ENCODE measurements at places on chromosomes 5 and 9.

DNA sequence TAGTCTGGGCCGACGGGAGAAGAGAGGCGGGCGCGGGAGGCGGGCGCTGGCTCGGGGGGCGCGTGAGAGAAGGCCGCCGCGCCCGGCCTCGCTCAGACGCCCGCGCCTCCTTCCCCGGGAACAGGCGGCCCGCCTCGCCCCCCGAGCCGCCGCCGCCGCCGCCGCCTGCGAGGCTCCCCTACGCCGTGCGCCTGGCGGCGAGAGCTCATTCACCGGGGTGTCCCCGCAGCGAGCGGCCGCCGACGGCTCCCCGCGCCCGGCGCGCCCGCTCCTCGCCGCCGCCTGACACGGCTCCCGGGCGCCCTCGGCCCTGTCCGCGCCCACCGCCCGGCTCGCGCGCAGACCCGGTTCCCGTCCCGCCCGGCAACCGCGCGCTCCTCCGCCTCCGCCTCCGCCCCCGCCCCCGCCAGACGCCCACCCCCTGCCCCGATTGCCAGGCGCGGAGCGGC, at the start of gene GNAQ:
Gene GNAQ, minus strand, starts transcription at position 368 of the 449 bp plus-strand sequence. CDS start 576 bp downstream, outside the sequence.
- DNase-seq, result no peak

DNA sequence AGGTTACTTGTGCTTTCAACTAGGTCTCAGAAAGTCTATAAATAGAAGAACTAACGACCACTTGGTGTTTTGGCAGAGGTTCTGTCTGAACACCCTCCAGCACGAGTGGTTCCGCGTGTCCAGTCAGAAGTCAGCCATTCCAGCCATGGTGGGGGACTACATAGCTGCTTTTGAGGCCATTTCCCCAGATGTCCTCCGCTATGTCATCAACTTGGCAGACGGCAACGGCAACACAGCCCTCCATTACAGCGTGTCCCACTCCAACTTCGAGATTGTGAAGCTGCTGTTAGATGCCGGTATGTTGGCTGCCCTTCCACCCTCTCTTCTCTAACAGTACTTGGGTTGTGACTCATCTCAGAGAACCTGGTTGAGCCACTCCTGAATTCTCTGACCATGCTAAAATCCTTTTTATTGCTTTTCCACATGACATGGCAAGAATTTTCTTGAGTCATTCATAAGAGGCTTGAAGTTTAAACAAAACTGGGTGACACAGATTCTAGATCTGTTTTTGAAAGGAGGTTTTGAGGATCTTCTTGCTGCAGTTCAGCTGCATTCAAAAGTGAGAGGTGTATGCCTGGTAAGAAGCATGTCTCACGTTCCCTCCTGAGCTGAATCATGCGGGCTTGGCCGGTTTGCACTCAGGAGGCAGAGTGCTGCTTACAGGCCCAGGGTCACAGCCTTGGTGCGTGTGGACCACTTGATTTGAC, 103.1 kb upstream of the DMRT1 start:
- DNase-seq, result no peak

GRCh38 chr9:107360098-107360497, 77.0 kb downstream of the RAD23B start:
- DNase-seq, result no peak

DNA sequence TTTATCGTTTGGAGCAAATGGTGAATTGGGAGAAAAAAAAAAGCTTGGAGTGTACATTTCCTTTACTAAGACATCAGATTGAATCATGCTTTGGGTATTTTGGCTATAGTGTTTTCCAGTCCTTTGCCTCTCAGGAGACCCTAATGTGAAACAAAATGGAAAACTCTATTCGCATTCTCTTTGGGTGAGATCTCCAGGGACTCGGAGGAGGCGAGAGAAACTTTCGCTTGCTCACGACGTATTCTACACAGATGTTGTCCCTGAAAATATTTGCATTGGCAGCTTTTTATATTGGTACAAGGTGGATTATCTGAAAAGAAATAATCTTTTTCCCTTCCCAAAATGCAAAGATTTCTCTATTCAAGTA, 1240.1 kb upstream of the WWC1 start:
- no peak for DNase-seq

DNA sequence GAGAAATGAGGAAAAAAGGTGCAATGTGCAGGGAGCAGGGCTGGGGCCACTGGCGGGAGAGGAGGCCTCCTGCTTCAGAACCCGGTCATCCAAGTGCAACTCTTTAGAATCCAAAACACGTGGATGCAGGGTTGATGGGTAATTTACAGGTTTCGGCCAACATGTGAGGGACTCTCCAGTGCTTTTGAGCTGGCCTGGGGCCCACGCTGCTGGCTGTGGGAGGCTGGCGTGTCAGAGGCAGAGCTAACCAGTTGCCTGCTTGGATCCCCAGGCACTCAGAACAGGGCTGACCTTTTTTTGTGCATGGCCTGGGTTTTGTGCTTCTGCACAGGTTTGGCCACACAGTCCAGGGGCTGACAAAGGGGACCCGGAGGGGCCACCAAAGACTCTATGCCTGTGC, 61.6 kb downstream of the GADD45G start:
- no peak for DNase-seq

- no peak for DNase-seq
Observed at GRCh38 chr9:135046739-135047350, 40.6 kb upstream of the OLFM1 start.

DNA sequence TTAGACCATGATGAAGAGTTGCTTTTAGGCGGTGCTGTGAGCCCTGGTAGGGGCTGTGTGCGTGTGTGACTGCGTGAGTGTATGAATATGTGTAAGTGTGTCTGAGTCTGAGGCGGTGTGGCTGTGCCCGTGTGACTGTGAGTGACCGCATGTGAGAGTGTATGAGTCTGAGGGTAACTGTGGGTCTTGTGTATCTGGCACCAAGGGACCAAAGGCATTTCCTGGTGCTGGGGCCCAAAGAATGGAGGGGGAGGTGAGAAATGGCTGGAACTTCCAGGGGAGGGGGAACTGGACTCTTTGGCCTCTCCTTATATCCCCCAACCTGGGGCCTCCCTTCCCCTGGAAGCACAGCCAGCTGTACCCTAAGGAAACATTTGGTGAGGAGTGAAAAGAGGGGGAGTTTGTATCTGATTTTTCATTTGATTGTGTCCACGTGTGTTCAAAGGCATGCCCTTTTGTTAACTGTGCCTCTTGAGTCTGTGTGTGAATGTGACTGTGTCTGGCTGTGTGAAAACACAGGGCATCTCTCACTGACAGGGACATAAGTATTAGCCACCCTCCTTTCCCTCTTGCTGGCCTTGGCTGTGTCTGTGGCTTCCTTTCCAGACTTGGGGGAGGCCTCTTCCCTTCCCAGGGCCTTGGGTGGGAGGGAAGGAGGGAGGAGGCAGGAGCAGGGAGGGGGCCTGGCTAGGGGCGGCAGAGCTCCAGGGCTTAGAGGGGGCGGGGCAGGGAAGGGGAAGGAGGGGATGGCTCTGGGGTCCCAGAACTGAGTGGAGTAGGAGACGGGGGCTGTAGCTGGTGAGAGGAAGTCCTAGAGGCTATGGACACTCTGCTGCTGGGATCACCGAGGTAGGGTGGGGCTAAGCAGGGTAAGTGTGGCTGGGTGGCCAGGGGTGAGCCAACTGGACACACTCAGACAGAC, 1.4 kb downstream of the IL11RA start:
- no peak for DNase-seq

DNA sequence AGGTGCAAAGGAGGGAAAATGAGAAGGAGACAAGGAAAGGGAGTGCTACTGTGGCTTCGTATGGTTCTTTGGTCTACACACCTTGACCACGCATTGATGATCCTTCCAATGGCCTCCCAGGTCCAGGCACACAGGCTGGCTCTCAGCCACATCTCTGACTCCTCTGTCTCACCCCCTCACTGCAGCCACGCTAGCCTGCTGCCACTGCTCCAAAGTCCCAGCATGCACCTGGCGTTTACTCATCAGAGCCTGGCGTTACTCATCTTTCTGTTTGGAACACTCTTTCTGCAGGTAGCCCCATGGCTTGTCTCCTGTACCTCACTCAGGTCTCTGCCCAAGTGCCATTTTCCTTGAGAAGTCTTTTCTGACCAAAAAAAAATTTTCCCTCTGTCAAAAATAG, 195.5 kb downstream of the SNCAIP start:
- DNase-seq, result no peak
